ENCODE measurements at places on chromosomes 7 and 10.
A peak's percentile ranks its signal among the peaks of the same experiment; 100 is the strongest.

GRCh38 chr10:114279289-114279688 is 40.2 kb downstream of the VWA2 start:
- DNase-seq = no peak
- no peak overlapping the region for H3K4me3 ChIP-seq
- H3K36me3 ChIP-seq = no peaks in the 10 kb centered on the region
- no peak overlapping the region for H3K27ac ChIP-seq
- H3K27me3 ChIP-seq = peaks cover 6% of the 10 kb centered on the region

GRCh38 chr7:150811-151221 is 41.6 kb upstream of the FAM20C start:
- no peak for DNase-seq
- H3K36me3 ChIP-seq = no peaks in the 10 kb centered on the region
- no peak overlapping the region for H3K27ac ChIP-seq

DNA sequence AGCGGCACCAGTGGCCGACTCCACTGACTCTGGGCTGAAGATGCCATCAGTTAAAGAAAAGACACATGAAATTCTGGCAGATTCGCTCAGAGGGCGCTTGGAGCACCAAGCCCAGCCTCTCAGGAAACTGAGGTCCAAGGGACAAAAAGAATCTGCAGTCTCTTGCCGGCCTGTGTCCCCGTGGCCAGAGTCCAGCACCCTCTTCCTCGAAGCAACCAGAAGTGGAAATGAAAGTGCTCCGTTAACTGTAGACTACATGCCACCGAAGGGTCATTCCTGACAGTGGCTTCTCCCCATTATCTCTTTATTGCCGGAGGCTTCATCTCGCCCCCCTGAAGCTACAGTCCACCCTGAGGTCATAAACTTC is 1.0 kb upstream of the CHST15 start:
- no peaks in the 10 kb centered on the region for H3K36me3 ChIP-seq
- DNase-seq = no peak
- peak overlapping the region; percentile 56 for H3K4me3 ChIP-seq
- peaks cover 12% of the 10 kb centered on the region for H3K4me1 ChIP-seq

- no peak overlapping the region for H3K4me3 ChIP-seq
- H3K4me1 ChIP-seq = no peaks in the 10 kb centered on the region
- H3K27me3 ChIP-seq = no peaks in the 10 kb centered on the region
- DNase-seq = no peak
- H3K27ac ChIP-seq = no peak overlapping the region
Observed at GRCh38 chr7:121448429-121448828, 52.3 kb upstream of the FAM3C start.

DNA sequence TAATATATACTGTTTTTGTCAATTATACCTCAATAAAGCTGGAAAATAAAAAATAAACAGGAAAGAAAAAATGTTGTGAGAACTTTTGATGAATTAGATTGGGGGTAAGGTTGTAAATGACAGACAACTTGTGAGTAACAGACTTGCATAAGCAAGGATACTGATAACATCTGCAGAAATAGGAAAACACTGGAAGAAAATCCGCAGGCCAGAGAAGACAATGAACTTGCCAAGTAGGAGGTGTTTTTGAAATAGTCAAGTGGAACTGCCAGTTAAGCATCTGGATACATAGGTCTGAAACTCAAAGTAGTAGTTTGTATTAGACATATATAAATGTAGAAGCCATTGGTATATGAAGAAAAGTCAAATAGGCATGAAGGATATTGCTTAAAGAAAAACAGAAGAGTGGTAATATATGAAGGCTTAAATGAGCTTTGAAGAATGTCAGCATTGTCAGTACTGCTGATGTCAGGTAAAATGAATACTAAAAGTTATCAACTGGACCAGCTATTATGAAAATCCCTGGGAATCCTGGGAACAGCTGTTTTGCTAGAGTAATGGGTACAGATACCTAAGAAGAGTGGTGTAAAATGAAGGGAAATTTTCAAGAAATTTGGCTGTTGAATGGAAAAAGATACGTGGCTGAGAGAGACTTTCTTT is 58.7 kb downstream of the DNAJC1 start:
- no peak overlapping the region for H3K4me3 ChIP-seq
- no peaks in the 10 kb centered on the region for H3K27me3 ChIP-seq
- DNase-seq = no peak
- no peaks in the 10 kb centered on the region for H3K36me3 ChIP-seq

Measured in astrocyte (in vitro differentiated cells and primary cell).